Hypothalamus (tissue), 51 donors: ENCODE measurements at places on chromosomes 5 and 9.

DNA sequence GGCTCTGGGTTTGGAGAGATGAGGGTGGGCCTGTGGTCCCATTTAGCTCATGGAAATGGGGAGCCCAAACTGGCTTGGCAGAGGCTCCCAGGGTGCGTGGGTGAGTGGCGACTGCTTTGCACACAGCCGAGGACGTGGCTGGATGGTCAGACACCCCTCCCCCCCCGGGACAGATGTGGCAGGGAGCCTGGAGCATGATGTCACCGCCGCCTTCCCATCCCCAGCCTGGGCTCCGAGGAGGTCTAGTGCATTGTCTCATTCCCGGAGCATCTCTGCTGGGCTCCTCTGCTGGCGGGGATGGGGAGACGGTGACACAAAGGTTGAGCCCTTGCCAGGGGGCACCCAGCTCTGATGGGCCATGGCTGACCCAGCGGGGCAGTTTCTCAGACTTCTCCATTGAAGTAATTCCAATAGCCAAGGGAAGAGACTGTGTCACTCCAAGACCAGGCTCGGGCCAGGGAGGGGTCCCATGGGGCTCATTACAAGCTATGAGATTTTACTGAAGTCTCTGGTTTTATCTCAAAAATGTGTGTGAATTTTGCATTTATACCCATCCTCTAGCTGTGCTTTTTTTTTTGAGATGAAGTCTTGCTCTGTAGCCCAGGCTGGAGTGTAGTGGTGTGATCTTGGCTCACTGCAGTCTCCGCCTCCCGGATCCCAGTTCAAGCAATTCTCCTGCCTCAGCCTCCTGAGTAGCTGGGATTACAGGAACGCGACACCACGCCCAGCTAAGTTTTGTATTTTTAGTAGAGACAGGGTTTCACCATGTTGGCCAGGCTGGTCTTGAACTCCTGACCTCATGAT, 36.1 kb downstream of the HMCN2 start:
- no peak for DNase-seq

DNA sequence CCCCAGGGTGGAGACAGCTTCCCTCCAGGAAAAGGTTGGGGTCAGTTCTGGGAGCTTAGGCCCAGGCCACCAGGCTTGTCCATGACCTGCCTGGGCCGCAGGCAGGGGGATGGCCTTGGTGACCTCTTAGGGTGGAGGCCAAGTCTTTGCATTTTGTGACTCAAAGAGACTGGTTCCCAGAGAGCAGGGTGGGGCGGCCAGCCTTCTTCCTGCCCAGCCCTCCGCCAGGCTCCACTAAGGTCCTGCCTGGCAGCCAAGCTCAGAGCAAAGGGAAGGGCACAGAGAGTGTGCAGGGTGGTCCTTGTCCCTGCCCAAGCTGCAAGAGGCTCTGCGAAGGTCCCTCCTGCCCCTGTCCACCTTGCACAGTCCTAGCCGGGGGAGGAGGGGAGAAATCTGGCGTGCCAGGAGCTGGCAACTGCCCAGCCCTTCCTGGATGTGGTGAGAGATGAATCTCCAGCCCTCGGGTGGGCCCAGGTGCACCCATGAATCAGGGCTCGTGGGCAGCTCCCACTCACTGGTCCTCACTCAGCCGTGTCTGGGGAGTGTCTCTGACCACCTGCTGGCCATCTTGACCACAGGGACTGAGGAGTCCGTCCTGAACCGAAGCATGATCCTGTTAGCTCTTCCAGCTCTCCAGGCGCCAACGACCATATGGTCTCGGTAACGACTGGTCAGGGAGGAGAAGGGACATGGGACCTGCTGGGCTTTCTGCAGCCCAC, 2.3 kb upstream of the PTGDS start:
- no peak for DNase-seq

DNA sequence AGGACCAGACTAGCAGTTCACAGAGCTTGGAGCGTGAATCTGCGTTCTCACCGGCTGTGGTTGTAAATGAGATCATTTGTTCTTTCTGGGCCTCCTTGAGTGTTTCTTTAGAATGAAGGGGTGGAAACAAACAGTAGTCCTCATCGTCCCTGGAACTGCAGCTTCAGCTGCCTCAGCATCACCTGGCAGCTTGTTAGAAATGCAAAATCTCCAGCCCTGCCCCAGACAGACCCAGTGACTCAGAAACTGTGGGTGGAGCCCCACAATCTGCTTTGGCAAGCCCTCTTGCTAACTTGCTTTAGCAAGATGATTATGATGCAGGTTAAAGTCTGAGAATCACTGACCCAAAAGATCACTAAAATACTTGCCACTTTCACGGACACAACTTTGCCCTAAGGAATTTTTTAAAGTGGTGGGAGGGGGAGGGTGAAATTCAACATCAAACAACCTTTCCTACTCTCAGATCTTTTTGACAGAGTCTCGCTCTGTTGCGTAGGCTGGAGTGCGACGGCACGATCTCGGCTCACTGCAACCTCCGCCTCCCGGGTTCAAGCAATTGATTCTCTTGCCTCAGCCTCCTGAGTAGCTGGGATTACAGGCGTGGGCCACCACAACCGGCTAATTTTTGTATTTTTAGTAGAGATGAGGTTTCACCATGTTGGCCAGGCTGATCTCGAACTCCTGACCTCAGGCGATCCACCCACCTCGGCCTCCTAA, 86.0 kb downstream of the BRINP1 start:
- DNase-seq = no peak

DNA sequence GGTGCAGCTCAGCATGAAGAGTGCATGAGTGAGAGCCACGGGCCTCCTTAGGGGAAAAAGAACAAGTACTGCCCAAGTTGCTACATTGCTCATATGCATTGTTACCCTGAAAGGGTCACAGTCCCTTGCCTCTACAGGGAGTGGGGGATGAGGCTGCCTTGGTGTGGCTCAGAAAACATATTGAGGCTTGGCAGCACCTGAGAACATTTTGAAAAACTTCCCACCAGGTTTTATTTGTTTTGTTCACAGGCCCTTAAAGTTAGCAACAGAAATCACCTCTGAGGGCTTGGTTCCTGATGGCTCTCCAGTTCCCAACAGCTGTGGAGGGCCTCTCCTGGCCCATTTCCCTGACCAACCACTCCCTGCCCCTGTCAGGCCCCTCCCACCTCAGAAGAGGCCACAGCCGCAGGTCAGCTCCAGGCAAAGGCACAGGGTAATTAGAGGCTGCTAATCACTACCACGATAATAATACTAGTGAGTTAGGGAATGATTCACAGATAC, 90.7 kb upstream of the ADRA1B start:
- no peak for DNase-seq

GRCh38 chr9:113948891-113949570, 72.9 kb downstream of the ZNF618 start:
- DNase-seq = no peak
